ENCODE measurements at places on chromosomes 5 and 9.

DNA sequence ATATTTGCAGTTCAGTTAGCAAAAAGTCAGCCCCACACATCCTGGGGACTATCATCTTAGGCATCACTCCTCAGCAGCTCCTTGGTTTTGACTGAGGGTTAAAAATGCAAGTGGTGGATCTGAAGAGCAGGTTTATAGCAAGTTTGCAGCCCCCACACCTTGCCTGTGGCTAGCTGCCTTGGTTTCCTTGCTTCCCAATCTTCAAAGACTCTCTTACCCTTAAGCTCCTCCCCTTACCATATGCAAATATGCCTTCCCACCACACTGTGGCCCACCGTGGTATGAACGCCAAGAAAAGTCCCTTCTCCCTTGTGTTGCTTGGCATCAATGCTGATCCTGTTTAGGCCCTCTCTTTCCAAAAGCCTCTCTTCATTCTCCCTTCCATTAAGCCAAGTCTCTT lies 45.0 kb upstream of the AGXT2 start:
- DNase-seq: no peak

GRCh38 chr5:81187885-81188284 lies 45.2 kb upstream of the CKMT2 start:
- DNase-seq: no peak

DNA sequence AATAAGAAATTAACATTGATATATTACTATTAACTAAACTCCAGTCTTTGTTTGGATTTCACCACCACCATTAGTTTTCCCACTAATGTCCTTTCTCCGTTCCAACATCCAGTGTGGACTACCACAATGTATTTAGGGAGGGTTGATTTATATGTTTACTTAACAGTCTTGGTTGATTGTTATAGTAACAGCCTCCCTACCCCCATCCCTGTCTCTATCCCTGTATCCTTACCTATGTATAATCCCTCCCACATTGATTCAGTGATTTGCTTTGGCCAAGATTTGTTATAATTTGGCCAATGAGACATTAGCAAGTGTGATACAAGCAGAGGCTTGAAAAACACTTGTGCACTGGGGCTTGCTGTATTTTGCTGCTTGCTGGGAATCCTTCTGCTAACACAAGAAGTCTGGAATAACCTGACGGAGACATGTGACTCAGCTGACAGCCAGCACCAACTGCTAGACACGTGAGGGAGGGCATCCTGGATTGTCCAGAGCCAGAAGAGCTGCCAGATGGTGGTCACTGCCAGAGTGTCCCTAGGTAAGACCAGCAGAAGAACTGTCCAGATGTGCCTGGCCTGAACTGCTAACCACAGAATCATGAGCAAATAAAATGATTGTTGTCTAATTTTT lies 51.2 kb upstream of the TCF7 start:
- DNase-seq: no peak

GRCh38 chr9:111483439-111483857 lies 735 bp downstream of the ECPAS start:
- DNase-seq: peak; percentile 64

- DNase-seq: no peak
These were observed 183.0 kb downstream of the RGS3 start for GRCh38 chr9:113646491-113646890.

DNA sequence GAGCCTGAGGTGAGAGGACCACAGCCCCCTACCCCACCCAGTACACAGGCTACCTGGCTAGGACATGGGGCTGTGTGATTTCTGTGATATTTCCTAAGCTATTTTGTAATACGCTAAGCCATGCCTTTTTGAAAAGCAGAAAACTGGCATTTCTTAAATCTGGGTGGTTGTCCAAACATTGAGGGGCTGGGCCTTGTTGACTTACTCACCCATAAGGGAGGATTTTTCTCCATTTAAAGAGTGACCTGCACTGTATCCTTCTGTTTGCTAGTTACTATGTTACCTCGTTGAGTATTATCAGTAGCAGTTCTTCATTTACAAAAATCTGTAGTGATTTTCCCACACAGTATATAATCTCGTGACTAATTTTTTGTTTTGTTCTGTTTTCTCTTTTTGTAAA lies 117.5 kb upstream of the OTULINL start:
- no peak for DNase-seq

- no peak for DNase-seq
These were observed 4.2 kb downstream of the AK1 start for GRCh38 chr9:127873223-127873691.

DNA sequence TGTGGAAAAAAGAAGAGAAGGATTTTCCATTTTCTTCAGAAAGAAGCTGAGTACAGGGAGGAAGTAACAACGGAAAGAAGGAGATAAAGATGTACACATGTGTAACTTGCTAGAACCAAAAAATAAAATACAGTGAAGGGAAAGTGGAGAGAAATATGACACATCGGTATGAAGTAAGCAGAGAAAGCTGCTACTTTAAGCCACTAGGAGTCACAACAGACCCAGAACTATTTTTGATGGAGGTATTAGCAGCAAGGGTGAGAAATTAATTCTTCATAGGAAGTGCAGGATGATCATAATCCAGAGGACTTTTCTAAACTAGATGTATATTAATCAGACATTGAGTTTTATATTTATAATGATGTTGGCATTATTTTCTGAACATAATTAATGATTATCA lies 88.5 kb downstream of the FAM174A start:
- no peak for DNase-seq

- DNase-seq: no peak
These were observed 734 bp downstream of the KIF27 start for GRCh38 chr9:83920469-83920926.

DNA sequence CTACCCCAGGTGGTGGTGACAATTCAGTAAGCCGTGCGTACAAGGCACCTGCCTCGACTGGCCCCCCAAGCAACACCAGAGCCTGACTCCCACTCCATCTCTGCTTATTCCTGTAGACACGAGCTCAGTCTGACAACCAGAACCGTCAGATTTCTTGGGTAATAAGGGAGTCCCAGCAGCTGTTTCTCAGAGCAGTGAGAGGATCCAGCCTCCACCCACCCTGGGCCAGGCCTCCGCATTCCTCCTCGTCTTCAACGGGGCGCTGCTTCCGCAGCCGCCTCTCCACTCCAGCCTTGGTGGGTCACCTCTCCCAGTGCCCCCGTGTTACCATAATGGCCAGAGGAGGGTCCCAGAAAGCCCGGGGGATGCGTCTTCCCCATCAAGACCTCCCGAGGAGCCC lies 27.7 kb upstream of the GFPT2 start:
- DNase-seq: no peak

DNA sequence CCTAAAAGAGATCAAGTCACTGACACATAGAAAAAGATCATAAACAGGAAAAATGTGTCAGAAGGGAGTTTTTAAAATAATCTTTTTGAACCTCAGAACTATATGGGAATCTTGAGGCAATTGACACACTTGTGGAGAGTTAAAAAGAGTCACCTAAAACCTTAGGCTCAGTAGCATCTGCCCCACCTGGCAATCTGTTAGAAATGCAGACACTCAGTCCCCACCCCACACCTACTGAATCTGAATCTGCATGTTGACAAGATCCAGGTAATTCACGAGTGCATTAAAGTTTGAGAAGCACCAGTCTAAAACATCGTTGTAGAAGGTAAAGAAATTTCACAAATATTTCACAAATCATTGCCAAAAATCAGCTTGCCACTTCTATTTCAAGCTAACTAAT lies 388.3 kb downstream of the NR2F1-AS1 start:
- DNase-seq: no peak

DNA sequence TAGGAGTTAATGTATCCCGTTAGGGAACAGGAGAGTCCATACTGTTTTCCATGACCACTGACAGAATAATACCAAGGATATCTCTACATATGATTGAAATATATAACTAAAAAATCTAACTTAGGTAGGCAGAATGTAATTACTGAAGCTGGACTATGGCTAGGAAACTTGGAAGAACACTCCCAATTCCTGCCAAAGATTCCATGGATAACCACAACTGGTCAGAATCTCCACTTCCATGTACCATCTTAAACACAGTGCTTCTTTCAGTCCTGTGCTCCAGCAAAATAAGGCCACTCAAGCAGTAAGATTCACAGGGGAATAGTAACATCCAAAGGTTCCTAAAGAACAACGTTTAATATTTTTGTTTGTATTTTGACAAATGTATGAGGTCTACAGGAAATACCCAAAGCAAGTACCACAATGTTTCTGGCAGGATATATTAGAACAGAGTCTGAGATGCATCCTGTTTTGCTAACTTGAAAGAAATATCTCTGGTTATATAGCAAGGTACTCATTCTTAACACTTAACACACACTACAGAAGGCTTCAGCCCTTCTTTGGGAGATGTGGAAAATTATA lies 295.0 kb downstream of the ADAMTS6 start:
- DNase-seq: no peak

DNA sequence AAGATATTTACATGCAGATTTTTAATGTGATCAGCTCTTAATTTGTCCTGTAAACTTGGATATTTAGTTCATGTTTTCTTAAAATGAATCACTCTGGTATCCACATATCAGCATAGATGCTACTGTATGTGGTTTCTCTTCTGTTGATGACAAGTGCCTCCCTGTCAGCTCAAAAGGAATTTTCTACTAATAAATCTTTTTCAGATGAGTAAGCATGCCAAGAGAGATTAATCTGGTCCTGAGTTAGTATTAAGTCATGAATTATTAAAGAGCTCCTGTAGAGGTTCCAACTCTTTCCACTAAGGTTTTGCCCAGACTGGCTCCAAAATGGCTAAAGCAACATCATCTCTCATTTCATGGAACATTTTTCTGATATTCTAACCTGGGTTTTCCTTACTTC lies 129.2 kb downstream of the GOLPH3 start:
- no peak for DNase-seq

GRCh38 chr5:160312134-160312959 lies at the start of gene CCNJL:
Gene CCNJL, minus strand, starts transcription at chr5:160312564. Its CDS starts 641 bp downstream, at chr5:160311923.
- peak; percentile 41 for DNase-seq

DNA sequence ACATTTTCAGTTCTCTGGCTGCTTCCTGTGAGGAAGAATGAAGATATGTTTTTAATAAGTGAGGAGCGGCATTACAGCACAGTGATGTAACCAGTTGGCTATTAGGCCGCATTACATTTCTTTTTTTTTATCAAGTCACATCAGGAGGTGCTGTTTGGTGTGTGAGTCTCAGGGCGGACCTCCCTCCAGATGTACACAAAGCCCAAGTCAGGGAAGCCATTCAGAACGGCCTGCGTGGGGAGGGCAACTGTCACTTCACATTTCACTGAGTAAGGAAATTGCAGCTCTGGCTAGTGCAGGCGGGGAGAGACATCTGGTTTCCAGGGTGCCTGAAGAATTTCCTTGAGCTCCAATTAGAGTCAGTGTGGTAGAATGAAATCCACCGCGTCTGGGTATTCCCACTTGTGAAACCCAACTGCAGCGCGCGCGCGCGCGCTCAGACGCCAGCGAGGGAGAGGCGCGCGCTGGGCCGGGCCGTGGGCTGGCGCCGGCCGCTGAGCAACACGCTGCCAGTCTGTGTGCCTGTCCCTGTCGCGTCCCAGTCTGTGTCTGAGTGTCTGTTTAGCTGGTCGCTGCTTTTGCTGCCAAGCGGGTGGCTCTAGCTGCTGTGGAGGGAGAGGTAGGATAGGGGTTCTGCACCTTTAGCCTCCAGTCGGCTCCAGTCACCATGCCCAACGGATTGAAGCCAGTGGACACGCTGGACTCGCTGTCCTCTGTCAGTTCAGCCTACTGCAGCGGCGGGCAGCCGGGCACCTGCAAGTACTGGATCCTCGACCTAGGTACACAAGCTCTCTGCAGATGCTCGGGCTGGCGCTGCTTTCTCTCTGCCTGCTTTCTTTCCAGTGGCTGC lies 140.8 kb upstream of the OTULINL start:
- DNase-seq: no peak

DNA sequence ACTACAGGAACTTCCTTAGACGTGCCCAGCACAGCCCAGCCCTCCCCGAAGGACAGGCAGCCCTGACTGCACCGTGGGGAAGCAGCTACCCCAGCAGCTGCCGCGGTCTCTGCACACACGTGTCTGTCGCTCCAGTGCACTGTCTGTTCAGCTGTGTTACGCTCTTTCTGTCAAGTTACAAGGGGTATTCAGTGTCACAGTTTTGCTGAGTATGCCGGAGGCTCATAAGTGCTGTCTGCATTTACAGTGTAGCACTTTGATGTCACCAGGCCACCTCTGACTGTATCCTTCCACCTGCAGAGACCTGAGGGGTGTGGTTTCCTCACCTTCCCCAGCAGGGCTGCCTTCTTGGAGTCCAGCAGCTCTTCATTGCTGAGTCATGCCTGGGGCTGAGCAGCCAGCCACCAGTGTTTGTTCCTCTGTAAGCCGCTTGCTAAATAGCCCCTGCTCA lies 126.8 kb downstream of the EHMT1 start:
- DNase-seq: peak; percentile 50

DNA sequence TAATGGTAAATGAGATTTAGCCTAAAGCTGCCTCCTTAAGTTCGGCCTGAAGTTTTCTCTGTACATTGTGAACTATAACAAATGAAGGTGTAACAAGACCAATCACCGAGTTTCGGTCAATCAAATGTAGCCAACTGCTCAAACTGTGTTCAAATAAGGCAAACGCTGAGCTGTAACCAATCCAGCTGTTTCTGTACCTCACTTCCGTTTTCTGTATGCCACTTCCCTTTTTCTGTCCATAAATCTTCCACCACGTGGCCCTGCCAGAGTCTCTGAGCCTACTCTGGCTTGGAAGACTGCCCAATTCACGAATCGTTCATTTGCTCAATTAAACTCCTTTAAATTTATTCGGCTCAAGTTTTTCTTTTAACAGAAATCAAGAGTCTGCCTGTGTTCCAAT lies 193.5 kb upstream of the KLF9 start:
- DNase-seq: no peak

- peak; percentile 34 for DNase-seq
These were observed 228.6 kb downstream of the NR3C1 start for GRCh38 chr5:143174714-143175398.

GRCh38 chr5:57887851-57888621 lies 405.4 kb upstream of the ACTBL2 start:
- DNase-seq: no peak

GRCh38 chr5:10441992-10442435 lies 335 bp downstream of the ROPN1L start:
- no peak for DNase-seq

DNA sequence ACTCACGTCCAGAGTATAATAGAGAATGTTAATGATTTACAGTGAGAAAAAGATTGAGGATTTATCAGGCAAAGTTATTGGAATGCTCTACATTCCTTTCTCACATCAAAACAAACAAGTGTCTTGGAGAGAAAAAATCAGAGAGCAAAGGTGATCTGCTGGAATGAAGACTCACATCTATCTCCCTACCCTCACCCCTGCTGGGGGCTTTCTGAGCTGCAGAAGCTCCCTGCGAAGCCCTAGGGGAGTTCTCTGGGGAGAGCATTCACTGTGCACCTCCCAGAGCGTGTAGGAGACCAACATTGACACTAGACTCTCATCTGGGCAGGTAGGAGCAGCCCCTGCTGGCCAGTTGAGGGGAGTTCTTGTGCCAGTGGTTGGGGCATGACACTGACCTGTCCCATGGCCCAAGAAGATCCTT lies 76.6 kb upstream of the ADAMTS16 start:
- DNase-seq: peak; percentile 4

- DNase-seq: no peak
These were observed 9.8 kb downstream of the ACTL7B start for GRCh38 chr9:108845947-108846346.

- no peak for DNase-seq
These were observed 19.9 kb downstream of the MACROH2A1 start for GRCh38 chr5:135379046-135379654.
